GOT3 (cell line): ENCODE measurements at places on chromosomes 6 and 20.

GRCh38 chr6:15517600-15517999 is 145.2 kb downstream of the DTNBP1 start:
- DNase-seq = no peak

GRCh38 chr6:25279748-25280343 is 672 bp downstream of the CARMIL1 start:
- no peak for DNase-seq

DNA sequence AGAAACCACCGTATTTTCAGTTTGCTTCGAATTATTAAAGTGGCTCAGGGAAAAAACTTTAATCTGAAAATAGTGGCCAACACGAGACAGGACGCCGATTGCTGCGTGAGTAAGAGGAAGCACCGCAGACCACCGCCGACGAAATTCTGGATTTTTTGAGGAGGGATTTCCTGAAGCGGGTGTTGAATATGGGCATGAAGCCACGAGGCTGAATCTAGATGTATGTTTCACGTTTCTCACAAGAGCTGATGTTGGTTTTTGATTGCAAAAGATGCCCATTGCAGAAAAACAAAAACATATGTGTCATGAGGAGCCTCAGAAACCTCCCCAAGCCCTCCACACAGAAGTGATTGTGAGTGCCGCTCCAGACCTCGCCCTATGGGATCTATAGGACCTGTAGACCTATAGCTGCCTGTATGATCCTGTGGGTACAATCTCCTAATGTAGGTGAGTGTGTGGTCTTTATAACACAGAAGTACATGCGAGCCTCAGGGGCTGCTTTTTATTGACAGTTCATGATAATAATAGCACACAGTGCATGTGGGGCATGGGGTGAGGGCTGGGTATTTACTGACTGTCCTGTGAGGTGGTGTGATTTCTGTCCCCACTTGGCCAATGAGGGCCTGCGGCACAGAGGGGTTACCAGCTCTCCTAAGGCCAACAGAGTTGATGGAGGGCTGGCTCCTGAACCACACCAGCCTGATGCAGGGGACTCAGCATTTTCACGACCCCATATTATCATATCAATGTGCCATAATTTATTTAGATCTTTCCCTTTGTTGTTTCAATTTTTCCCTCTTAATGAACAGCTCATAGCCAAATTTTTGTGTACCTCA is 243.9 kb downstream of the DLL1 start:
- no peak for DNase-seq

GRCh38 chr6:31401403-31401802 is 2.0 kb upstream of the MICA start:
- no peak for DNase-seq

- no peak for DNase-seq
These were observed 28.2 kb upstream of the FABP7 start for GRCh38 chr6:122751326-122751725.

GRCh38 chr6:6884193-6884627 is 223.6 kb upstream of the RREB1 start:
- no peak for DNase-seq

- DNase-seq = no peak
These were observed 183.7 kb downstream of the MBOAT1 start for GRCh38 chr6:20028562-20028961.

DNA sequence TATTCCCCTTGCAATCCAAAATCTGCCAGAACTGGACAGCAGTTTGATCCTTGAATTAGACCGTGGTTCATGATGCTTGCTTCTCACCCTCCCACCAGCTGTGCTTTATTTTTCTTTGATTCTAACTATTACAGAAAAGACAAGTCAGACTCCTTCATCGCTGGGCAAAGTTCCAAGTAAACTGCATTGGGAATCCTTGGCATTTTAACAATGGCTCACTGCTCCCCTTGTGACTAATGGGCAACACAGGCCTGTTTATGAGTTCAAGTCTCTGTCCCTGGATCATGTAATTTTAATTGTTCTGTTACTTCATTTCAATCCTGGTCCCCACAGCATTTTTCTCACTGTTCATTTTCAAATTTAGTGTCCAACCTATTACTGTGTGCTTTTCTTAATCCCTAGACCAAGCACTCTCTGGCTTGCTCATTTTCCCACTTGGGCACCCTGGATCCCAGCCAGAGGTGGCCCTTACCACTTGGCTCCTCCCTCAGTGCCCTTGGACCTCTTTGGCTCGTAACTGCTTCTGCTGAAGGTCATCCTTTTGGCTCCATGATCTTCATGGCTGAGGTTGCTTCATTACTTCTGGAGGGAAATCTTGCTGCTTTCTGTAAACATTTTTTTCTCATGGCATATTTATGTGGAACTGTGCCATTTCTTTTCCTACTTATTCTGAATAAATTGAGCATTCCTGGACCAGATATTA is 32.8 kb downstream of the PSMB9 start:
- DNase-seq = no peak

GRCh38 chr20:49590163-49591017 is 22.5 kb upstream of the PTGIS start:
- DNase-seq = no peak

GRCh38 chr6:97626671-97627441 is 343.8 kb upstream of the MMS22L start:
- DNase-seq = no peak

DNA sequence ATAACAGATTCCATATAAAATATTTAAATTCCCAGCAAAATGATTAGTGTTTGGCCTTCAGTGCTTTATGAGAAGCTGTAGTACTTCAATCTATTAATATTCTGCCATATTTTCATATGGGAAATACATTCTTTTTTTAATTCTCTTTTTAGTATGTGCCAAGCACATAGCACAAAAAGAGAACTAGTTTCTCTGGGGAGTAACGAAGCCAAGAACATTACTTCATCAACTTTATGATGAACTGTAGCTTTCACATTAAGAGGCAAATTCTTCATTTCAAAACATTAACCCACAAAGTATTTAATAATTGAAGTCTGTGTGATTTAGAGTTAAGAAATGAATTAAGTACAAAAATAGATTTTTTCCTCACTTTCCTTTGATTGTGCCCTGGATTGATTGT is 281.0 kb upstream of the EYS start:
- no peak for DNase-seq

GRCh38 chr6:87068795-87069194 is 26.1 kb downstream of the CGA start:
- no peak for DNase-seq

DNA sequence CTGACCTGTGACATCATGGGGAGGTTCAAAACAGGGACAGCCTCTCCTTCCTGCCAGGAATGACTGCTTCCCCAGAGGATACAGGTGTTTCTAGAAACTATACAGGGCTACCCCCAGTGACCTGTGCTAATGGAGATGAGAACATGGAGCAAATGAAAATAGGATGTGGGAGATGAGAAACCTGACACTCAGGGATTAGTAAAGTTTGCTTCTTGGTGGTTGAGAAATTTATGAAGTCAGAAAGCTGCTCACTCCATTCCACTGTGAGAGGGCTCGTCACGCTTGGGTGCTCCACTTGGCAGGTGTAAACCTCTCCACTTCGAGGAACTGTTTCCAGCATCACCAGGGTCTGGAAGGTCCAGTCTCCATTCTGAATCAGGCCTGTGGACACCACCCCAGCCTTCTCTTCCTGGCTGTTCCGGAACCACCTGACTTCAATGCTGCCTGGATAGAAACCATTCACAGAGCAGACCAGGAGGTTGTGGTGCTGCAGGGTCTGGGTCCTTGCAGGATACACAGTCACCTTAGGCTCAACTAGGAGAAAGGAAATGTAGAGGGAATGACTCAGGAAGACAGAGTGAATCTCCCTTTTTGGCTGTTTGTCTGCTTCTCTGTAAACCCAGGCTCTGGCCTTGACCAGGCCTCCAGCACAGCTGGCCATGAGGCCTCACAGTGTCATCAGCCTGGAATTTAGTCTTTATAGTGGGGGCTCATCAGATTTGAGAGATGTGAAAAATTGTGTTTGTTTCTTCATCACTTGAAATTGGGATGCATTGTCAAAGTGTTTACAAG is 10.8 kb downstream of the HLA-DRB5 start:
- no peak for DNase-seq

- no peak for DNase-seq
These were observed 140.9 kb downstream of the NCOA3 start for GRCh38 chr20:47642624-47643023.

GRCh38 chr6:12439296-12439695 is 149.1 kb downstream of the EDN1 start:
- DNase-seq = no peak

- no peak for DNase-seq
These were observed 970.5 kb downstream of the EYS start for GRCh38 chr6:64736421-64736950.

GRCh38 chr6:119226089-119226488 is 123.5 kb downstream of the MAN1A1 start:
- DNase-seq = no peak

GRCh38 chr20:62378215-62378614 is 8.7 kb upstream of the RPS21 start:
- DNase-seq = no peak

DNA sequence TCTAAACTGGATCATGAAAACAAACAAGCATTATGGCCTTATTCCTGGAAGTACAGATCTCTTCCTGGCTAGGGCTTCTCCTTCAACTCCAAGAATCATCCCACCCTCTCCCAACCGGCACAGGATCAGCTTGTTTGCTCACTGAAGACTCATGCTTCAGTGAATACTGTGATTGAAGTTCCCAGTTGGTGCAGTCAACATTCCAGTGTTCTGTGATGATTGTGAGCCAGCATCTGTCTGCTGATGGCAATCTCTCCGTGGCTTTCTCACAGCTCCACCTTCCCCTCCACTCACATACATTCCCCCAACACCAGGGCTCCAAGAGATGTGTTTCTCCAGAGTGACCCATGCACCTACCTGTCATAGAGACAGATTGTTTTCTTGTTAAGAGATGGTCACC is 421.3 kb upstream of the BTBD3 start:
- no peak for DNase-seq

DNA sequence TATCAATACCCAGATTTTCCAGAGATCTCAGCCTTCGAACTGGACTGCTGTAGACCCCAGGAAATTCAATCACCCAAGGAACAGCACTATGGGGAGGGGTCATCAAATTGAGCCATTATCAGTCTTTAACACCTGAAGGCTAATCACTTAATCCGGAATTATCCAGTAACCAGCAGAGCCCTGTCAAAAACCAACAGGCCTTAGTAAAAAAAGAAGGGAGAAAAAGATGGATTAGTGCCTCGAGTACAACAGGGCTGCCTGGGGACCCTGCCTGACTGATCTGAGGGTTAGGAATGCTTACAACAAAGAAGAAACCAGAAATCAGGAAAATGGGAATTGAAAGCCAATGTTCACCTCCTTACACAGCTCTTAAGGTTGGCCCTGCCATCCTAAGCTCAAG is 7.6 kb downstream of the RRAGD start:
- DNase-seq = no peak

- DNase-seq = no peak
These were observed 51.2 kb downstream of the HNF4A start for GRCh38 chr20:44406572-44407137.

DNA sequence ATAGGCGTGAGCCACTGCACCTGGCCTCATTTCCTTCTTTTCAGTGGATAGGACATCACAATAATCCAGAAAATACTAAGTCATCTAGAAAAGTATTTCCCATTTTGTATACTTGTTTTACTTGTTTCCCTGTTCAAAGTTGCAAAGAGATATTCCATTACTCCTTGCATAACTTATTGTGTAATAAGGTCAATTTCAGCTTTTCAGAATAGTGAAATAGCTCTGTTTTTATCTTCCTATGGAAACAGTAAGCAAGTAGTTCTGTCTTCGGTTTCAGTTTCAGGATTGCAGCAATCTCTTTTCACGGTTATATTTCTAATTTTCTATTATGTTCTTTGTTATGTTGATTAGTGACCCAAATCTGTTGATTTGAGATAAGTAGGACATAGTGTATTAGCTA is 6.0 kb downstream of the STX11 start:
- no peak for DNase-seq

DNA sequence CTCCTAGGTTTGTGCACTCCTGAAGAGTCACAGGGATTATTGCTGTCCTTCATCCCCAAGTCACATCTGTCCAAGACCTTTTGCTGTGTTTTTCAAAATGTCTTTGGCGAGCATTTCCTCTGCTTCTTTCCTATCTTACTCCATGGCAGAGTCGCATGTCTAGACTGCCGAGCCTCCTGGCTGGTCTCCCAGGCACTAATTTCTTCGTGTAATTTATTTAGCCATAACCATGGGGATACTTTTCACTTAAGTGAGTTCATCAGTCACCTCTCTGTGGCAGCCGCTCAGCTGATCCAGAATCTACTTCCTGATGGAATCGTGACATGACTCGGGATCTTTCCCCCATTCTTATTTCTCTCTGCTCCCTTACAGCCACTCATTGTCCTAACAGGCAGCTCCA is 25.8 kb downstream of the ADGRF5 start:
- no peak for DNase-seq

GRCh38 chr20:17525650-17526049 is 5.5 kb downstream of the BFSP1 start:
- no peak for DNase-seq

DNA sequence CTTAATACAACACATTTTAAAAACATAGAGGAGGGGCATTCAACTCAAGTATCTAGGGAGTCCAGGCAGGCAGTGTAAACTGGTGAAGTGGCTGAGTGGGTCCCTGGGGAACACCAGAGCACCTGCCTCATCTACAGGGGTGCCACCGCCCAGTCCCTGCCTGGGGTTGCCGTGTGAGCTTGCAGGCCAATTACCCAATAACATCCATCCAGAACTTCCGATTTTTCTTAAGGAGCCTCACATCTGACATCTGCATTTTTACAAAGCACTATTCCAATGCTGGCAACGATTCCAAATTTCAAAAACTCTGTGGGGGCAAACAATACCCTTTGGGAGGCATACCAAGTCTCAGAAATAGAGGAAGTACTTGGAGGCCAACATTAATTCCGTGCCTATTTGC is 288.4 kb upstream of the TSHZ2 start:
- no peak for DNase-seq

GRCh38 chr6:118494091-118494490 is 54.0 kb upstream of the PLN start:
- no peak for DNase-seq

- DNase-seq = no peak
These were observed 477.2 kb downstream of the EYS start for GRCh38 chr6:65229825-65230224.

DNA sequence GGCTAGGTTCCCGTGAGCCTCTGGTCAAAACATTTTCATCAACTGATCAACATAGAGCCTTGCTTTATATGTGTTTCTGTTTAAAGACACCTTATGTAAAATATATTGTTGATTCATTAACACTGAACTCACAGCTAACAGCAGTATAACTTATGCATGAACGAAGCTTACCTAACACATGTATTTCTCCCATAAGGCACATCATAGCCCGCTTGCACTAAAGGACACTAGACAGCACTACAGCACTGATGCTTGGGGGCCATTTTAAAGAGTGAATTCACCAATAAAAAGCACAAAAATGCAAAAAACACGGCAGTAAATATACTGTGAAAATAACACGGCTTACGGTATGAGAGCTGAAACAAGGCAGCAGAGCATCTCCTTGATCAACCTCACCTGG is 4.0 kb downstream of the FLOT1 start:
- no peak for DNase-seq

GRCh38 chr6:112806163-112806865 is 459.2 kb downstream of the RFPL4B start:
- DNase-seq = no peak
